MCF 10A (cell line): ENCODE measurements at places on chromosomes 7 and 10. TPM values are rescaled to one million over a fixed set of nuclear protein-coding genes. Genes with fewer than 3 reads are reported as not detected.

The RAB18 gene
- total RNA-seq = 126 and 129 TPM in 2 replicates

The POU6F2 gene
- total RNA-seq = 0.19 and 0.25 TPM in 2 replicates

The GIMAP7 gene
- total RNA-seq = not detected in 2 replicates

The SYT15B gene
- 0.07 TPM in 1 of 2 replicates, not detected in the other for total RNA-seq

The CCDC3 gene
- total RNA-seq = 0.10 TPM in 1 of 2 replicates, not detected in the other

The PNLIPRP2 gene
- total RNA-seq = not detected in 2 replicates

The INA gene
- not detected in 2 replicates for total RNA-seq

The ZNF488 gene
- 0.12 TPM in 2 replicates for total RNA-seq
